ENCODE measurements at places on chromosomes 12 and 14.

DNA sequence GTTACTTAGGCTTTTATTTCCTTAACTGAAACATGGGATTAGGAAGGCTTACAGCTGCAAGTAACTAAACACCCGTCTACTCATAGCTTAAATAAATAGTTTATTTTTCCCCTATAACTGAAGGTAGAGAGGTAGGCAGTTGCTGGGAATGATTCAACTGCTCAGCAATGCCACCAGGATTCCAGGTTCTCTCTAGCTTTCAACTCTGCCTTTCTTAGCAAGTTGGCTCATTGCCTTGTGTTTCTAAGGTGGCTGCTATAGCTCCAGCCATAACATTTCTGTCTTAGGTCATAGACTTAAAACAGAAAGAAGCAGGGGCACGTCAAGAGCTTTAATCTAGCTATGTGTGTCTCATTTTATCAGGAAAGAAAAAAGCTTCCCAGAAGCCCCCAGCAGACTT is 103.7 kb upstream of the MDM1 start:
- DNase-seq, result no peak

- no peak for DNase-seq
Observed at GRCh38 chr12:71948390-71948789, 9.7 kb downstream of the TPH2 start.

DNA sequence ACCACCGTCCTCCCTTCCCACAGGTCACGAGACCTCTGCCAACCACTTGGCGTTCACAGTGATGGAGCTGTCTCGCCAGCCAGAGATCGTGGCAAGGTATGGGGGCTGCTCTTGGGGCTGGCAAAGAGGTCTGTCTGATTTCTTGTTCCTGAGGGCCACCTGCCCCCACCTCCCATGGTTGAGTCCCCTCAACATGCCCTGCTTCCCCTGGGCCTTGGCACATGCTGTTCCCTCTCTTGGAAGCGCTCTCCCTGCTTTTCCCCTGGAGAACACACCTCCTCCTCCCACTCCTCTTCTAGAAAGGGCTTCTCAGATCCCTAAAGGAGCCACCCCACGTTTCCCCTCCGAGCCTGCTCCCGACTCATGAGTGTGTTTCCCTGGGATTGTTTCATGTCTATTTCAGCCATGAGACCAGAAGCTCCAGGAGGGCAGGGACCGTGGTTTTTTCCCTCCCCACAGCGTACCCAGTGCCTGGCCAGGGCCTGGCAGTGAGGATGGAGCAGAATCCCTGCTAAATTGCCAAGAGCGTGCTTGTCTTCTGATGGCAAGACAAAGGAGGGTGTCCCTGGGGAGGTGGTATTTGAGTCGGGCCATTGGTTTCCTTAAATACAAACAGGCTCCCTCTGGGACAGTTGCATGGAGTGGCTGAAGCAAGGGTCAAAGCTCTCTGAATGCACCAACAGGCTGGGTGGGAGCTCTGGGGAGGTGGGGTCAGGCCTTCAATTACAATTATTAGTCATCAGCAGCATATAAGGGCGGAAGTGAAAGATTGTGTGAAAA is 34.1 kb downstream of the CYP46A1 start:
- DNase-seq, result no peak

GRCh38 chr12:11793921-11794710 is 144.6 kb downstream of the ETV6 start:
- no peak for DNase-seq

DNA sequence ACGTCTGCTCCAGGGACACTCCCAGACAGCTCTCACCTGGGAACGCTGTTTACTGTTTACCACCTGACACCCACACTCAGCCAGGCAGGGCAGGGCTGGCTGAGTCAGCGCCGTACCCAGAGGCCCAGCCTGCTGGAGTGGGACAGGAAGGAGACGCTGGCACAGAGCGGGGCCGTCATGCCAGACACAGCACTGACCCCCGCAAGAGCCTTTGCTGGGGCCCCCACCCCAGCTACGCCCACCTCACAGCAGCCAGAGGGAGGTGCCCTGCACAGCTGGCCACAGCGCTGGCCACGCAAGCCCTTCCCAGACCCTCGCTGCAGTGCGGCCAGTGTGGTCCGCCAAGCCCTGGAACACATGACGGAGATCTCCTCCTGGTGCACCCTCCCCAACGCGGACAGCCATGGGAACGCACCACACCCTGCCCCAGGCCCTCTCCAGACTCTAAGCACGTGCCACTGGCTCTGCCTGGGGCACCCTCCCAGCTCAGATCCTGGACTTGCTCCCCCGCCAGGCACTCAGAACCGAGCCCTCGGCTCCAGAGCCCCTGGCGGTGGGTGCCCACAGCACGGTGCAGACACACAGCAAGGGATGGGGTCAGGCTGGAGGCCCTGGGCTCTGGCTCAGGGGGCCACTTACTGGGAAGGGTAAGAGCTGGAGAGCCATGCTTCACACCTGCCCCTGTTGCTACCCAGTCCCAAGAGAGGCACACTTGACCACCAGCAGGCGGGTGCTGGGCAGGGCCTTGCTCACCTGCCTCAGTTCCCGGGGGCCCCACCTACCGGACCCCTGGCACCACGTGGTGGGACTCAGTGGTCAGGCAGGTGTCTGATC is 5.7 kb downstream of the AHNAK2 start:
- DNase-seq, result no peak

GRCh38 chr12:125797421-125798175 is 732.4 kb downstream of the AACS start:
- DNase-seq, result no peak

DNA sequence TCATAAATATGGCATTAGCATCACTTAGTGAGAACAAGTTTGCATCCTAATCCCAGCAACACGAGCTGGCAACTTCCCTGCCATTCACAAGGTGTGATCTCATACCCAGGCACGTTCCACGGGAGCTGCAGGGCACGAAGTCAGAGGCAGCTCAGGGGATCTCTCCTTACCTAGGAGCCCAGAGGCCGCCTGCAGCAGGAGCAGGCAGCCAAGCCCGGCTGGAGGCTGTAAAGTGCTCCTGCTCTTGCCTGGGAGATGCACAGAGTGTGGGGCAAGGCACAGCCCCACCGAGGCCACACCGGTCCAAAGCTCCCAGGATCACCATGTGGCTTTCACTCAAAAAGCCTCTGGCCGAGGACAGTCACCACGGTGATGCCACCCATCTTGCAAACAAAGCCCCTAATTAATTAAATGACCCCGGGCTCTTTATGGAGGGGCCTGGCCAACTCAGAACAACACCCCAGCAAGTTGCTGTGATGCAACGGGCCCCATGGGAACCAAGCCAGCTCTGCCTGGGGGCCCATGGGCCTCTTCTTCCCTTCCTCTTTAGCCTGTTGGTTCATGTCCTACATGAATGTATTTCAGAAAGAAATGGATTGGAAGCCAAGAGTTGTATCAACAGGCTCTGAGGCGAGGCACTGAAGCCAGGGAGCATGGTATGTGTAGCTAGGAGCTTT is 26.5 kb downstream of the NUAK1 start:
- DNase-seq, result no peak
